Neural progenitor cell (in vitro differentiated cells): ENCODE measurements at places on chromosomes 3 and 15. TPM values are rescaled to one million over a fixed set of nuclear protein-coding genes. Genes with fewer than 3 reads are reported as not detected.

GRCh38 chr3:47128137-47128536 lies 35.8 kb downstream of the SETD2 start:
- no peak overlapping the region for H3K27ac ChIP-seq
- no peaks in the 10 kb centered on the region for H3K27me3 ChIP-seq
- no peak overlapping the region for H3K4me3 ChIP-seq
- H3K36me3 ChIP-seq: peaks cover 3% of the 10 kb centered on the region
- no peaks in the 10 kb centered on the region for H3K4me1 ChIP-seq

DNA sequence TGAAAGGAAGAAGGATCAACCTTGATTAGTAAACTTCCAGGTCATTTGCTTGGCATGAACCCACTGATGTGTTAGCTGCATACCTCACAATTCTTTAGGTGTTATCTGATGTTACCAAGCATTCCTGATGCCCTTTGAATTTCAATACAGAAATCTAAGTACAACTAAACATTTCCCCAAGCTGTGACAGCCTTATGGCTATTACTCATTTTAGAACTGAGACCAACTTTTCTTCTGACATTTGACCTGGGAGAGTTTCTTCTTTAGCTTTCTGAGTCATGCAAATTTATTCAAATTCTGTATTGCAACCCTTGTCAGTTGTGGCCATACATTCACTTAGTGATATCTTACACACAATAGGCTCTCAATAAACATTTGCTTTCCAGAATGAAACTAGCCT lies 124.3 kb downstream of the TIGIT start:
- no peaks in the 10 kb centered on the region for H3K4me1 ChIP-seq
- DNase-seq: no peak
- H3K27me3 ChIP-seq: no peaks in the 10 kb centered on the region

The ACKR4 gene
- not detected in 2 replicates for total RNA-seq

DNA sequence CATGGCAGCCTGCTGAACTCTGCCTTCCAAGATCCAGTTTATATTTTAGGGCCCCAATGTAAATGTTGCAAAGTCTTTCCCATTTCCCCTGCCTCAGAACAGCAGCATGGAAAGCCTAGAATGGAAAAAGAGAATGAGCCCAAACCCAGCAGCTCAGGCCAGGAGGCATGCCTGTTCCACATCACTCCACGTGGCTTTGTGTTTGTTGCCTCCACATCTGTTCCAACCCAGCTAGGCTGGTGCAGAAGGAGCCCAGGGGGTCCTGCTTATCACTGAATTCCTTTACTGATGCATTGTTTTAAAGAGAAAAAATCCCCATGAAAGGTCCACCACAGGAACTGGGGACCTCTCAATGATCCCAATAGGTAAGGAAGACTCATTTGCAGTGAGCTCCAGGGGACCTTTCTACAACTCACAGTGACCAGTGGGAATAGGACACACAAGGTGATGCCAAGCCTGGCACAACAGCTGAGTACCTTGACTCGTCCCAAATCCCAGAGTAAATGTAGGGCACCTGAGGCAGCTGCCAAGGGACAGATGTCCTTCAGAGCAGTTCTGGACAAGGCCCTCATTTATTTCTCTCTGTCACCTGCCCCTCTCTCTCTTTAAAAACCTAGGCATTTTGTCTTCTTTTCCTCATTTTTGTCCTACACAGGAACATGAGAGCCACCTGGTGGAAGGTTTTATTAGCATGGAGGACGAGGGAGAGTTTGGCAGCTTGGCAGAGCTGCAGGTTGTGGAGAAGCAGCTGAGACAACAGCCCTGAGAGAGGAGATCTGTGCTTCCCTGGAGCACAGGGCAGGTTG lies 41.7 kb upstream of the ADAMTS17 start:
- H3K36me3 ChIP-seq: no peaks in the 10 kb centered on the region
- H3K4me1 ChIP-seq: no peaks in the 10 kb centered on the region

GRCh38 chr3:13546667-13547171 lies 2.2 kb upstream of the FBLN2 start:
- DNase-seq: peak; percentile 40
- H3K36me3 ChIP-seq: no peaks in the 10 kb centered on the region
- H3K27me3 ChIP-seq: peaks cover 35% of the 10 kb centered on the region
- H3K4me1 ChIP-seq: no peaks in the 10 kb centered on the region

GRCh38 chr3:86708893-86709292 lies 282.1 kb downstream of the VGLL3 start:
- no peak overlapping the region for H3K27ac ChIP-seq
- H3K36me3 ChIP-seq: no peaks in the 10 kb centered on the region
- no peak overlapping the region for H3K4me3 ChIP-seq
- no peaks in the 10 kb centered on the region for H3K4me1 ChIP-seq
- no peak for DNase-seq

DNA sequence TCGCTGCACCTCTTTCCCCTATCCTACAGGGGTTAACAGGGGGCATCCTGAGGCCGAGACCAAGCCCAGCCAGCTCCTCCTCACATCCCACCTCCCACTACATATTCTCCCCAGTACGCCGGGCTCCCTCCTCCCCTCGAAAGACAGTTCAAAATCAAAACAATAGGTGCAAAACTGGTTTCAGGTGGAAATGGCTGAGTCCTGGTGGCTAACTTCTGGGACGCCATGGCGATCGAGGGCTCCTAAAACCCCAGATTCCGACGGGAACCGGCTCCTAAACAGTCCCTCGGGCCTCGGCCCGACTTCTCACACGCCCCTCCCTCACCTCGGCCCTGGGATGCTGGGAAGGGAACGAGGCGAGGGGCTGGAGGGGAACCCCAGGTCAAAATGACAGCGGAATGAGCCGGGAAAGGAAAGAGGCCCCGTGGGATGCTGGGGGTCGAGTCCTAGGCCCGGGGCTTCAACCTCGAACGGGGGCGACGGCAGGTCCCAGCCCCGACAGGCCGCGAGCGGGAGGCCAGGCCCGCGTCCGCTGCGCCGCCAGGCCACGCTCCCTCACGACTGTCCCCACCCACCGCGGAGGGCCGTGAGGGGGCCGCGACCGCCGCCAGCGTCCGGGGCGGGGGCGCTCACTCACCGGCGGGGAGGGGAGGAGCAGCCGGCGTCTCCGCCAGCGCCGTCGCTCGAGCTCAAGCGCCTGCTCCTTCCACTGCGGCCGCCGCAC lies 492 bp downstream of the TMCC1 start:
- no peaks in the 10 kb centered on the region for H3K27me3 ChIP-seq
- peaks cover 23% of the 10 kb centered on the region for H3K4me1 ChIP-seq
- peak; percentile 89 for DNase-seq
- peak overlapping the region; percentile 75 for H3K4me3 ChIP-seq

- DNase-seq: peak; percentile 75
- H3K4me3 ChIP-seq: peak within 1 kb of the TSS; percentile 53
- peaks cover 19% of the 10 kb centered on the region for H3K27me3 ChIP-seq
- H3K27ac ChIP-seq: no peak within 1 kb of the TSS
- peaks cover 7% of the 10 kb centered on the region for H3K36me3 ChIP-seq
Observed at GRCh38 chr15:43776718-43777266, at the start of gene ELL3. TSS of gene ELL3 (minus strand) at chr15:43776966. CDS start at chr15:43776901, 65 bp downstream.

The PARP15 gene
- total RNA-seq: 0.06 TPM in 1 of 2 replicates, not detected in the other
